Coronary artery (tissue), 2 donors: ENCODE measurements at places on chromosomes 16 and 17.
A peak's percentile ranks its signal among the peaks of the same experiment; 100 is the strongest.

- peak; percentile 79 for DNase-seq
Measured at GRCh38 chr16:3364774-3365427, 9.2 kb downstream of the OR2C1 start.

- DNase-seq, result no peak
Measured at GRCh38 chr17:27549251-27549893, 81.6 kb upstream of the LGALS9 start.

- peak; percentile 74 for DNase-seq
Measured at GRCh38 chr17:45341533-45342158, 24.8 kb upstream of the MAP3K14 start.

- DNase-seq, result no peak
Measured at GRCh38 chr16:54996186-54996585, 65.5 kb downstream of the IRX5 start.

GRCh38 chr17:35807371-35808144 lies 1.7 kb upstream of the TAF15 start:
- DNase-seq, result no peak

GRCh38 chr17:64355536-64356303 lies 34.9 kb downstream of the PECAM1 start:
- DNase-seq, result no peak

GRCh38 chr16:85103114-85104079 lies 8.9 kb downstream of the CIBAR2 start:
- no peak for DNase-seq

DNA sequence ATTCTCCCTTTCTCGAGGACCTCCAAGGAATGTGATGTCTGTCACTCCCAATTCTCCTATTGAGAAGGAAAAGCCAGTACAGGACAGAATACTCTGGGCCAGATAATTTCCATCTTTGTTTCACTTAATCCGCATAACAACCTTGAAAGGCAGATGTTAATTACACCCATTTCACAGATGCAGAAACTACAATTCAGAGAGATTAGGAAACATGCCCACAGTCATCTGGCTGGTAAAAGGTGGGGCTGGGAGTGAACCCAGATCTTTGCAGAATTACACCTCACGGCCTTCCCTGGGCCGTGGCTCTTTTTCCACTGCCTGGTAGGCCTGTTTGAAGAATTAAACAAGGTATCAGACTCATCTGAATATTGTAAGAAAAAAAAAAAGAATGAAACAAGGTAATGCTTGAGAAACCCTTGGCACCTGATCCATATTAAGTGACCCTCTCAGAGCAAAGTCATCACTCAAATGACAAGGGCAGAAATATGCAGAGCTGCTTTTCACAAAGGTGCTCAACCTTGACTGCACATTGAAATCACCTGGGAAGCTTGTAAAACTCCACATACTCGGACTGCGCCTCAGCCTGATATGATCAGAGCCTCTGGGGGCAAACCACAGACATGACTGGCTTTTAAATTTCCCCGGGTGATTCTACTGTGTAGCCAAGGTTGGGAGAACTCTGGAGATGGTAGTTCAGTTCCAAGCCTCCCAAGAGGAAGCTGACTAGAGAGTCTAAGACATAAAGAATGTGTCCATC lies 16.6 kb upstream of the G6PC1 start:
- no peak for DNase-seq

DNA sequence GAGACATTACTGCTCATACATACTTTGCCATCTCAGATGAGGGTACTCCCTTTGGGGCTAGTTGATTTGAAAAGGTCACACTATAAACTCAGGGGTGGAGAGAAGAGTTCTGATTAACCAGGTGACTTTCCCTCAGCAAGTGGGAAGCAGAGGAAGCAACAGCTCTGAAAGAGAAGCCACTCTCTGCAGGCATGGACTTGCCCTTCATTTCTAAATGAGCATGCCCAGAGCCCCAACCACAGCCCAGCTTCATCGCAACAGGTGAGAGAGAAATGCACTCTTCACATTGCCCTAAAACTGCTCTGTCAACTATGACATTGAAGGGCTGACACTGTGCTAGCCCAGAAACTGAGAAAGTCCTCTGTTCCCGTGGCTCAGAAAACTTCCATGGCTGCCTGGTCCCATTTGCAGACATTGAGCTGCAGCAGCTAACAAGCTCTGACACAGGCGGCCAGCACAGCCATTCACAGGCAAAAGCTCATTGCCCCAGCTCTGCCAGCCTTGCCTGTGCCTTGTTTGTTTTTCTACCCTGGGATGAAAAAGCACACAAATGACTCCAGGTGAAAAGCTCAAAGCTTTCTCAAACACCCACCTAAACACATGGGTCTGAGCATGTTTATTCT lies 419.8 kb upstream of the DYNLRB2 start:
- no peak for DNase-seq

DNA sequence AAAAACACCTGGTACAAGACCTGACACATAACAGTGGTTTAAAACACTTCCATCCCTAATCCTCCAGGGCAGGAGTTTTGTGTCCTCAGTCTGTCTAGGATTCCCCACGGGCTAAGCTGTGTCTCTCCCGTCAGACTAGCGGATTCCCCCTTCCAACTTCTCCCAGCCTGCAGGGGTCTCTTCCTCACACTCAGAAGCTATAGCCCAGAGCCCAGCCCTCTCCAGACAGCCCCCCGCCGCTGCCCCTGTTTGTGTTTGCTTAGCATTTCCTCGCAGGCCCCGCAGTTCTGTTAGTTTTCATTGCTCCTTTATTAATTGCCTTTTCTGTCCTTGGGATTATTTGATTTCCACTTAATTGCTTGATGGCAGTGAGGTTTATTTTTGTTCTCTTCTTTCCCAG lies 91.2 kb downstream of the TMEM132E start:
- DNase-seq, result no peak

- DNase-seq, result no peak
Measured at GRCh38 chr17:4530799-4531730, 24.1 kb downstream of the MYBBP1A start.

DNA sequence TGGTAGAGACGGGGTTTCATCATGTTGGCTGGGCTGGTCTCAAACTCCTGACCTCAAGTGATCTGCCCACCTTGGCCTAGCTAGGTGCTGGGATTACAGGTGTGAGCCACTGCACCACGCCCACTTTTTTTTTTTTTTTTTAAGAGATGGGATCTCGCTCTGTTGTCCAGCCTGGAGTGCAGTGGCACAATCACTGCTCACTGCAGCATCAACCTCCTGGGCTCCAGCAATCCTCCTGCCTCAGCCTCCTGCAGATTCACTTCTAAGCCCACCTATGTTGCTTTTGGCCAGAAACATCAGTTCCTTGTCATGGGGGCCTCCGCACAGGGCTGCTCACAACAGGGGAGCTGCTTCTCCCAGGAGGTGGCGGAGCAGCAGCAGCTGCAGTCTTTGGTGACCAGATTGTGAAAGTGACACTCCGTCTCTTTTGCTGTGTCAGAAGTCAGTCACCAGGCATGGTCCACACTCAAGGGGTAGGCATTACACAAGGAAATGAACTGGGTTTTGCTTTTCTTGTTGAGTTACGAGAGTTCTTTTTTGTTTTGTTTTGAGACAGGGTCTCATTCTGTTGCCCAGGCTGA lies 4.5 kb upstream of the NME4 start:
- DNase-seq, result no peak

- DNase-seq, result no peak
Measured at GRCh38 chr16:10949424-10949970, 5.1 kb downstream of the CLEC16A start.

- DNase-seq, result no peak
Measured at GRCh38 chr17:72597354-72598087, 476.7 kb downstream of the SOX9 start.

GRCh38 chr17:57943645-57944044 lies 11.6 kb downstream of the CUEDC1 start:
- DNase-seq, result no peak

DNA sequence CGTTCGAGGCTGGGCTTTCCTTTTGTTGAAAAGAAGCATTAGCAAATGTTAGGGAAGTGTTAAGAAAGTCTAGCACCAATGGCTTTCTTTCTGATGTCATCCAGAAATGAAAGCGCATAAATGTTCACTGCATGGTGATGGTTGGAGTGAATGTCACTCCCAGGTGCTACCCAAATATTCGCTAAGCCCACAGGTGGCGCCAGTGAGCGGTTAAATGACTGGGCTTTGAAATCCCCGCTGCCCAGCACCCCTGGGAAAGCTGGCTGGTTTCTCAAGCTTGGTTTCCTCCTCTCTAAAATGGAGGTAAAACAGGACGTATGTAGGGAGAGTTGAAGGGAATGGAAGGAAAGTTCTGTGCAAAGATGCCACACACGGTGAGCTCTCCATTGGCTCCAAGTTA lies 104.4 kb downstream of the IRX5 start:
- peak; percentile 60 for DNase-seq

GRCh38 chr17:79484600-79485418 lies 126.0 kb downstream of the RBFOX3 start:
- no peak for DNase-seq

GRCh38 chr17:17055286-17056155 lies 13.3 kb downstream of the MPRIP start:
- peak; percentile 76 for DNase-seq

GRCh38 chr17:68196394-68197090 lies 51.3 kb upstream of the AMZ2 start:
- DNase-seq, result no peak

GRCh38 chr17:29870836-29871465 lies 59.1 kb downstream of the SSH2 start:
- DNase-seq, result no peak

- no peak for DNase-seq
Measured at GRCh38 chr16:10156099-10156498, 26.1 kb downstream of the GRIN2A start.

- DNase-seq, result no peak
Measured at GRCh38 chr16:75379911-75380847, 53.1 kb downstream of the CFDP1 start.

DNA sequence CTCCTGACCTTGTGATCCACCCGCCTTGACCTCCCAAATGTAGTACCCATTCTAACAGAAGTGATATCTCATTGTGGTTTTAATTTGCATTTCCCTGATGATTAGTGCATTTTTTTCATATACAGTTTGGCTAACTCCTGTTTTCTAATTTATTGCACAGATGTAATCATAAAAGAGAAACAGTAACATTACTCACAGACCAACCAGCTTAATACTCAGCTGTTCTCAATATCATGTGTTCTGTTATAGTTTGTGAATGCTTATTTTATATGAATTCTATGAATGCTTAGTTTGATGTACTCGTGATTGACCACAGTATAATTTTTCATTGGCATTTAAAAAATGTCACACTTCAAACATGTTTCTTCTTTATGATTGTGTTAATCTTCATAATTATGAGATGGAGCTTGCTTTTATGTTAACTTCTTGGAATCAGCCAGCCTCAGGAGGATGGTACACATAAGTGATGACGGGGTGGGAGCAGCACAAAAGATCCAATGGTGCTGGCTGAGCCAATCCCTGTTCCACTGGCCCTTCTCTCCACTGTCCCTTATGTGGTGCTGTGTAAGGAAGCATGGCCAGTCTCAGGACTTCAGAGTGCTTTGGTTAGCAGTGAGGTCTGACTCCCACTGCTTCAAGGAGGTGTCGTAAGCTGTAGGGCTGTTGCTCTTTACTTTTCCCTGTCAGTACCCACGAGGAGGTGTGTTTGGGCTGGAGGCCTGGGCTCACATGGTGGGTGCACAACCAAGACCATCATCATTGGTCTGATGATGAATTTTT lies 191.0 kb downstream of the SPECC1 start:
- DNase-seq, result no peak

GRCh38 chr17:34228781-34229180 lies 26.3 kb upstream of the CCL2 start:
- no peak for DNase-seq

GRCh38 chr17:37322826-37323561 lies 52.8 kb upstream of the C17orf78 start:
- no peak for DNase-seq

DNA sequence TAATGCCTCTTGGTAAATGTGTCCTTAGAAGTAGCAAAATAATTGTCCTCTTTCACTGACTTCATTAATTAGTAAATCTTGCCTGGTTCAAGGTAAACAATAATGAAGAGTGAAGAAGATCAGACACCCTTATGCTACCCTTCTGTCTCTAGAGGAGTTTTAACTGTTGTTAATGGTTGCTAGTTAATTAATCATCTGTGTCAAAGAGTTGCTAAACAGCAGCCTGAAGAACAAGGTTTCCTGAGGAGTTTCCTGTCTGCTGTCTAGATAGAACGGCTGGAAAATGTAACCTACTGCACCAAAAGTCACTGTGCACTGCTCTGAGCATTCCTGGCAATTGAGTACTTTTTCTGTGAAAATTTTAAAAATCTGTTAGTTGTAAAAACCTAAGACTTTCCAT lies 131.3 kb downstream of the NLK start:
- DNase-seq, result no peak

GRCh38 chr17:57370037-57370581 lies 113.8 kb downstream of the MSI2 start:
- DNase-seq, result no peak

GRCh38 chr16:51949282-51949681 lies 597.7 kb downstream of the TOX3 start:
- no peak for DNase-seq

DNA sequence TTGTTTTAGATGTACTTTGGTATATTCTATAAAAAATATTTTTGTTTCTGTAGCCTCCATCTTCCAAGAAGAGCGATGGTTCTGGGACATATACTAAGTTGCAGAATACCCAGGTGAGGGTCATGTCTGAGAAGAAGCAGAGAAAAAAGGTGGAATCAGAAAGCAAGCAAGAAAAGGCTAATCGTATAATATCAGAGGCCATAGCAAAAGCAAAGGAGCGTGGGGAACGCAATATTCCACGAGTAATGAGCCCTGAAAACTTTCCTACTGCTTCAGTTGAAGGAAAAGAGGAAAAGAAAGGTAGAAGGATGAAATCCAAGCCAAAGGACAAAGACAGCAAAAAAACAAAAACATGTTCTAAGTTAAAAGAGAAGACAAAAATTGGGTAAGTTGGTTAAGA lies 154.6 kb downstream of the CHD9 start:
- no peak for DNase-seq

DNA sequence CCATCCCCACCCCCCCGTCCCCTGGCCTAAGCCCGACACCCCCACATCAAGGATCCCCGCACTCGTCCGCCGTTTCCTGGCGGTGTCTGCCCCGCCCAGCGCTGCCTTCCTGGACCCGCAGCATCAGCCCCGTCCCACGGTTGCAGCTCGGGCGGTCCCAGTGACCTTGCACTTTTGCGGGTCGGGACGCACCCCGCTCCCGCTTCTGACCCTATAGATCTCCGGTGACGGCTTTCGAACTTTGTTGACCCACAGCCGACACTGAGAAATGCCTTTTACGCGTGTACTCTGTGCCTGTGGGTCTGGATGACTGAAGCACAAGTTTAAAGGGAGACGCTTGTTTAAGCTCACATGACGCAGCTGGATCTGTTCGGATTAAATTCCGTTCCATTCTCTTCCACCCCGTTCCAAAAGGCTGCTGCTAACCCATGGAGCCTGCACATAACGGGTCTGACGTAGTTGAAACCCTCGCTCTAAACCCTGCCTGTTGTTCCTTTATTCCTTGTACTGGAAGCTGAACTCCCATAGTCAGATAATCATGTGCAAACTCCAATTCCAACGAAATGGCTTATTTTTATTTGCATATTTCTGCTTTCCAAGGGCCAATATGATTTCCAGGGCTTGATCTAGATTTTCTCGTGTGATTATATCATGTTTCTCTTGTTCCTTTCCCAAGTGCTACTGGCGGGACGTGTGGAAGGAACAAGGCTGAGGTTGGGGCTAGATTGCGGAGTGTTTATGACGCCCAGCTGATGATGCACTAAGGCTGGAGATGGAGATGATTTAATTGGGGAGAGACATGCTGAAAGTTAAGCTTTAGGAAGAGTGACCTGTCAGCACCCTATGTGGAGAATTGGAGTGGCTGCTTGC lies 834 bp downstream of the FLYWCH1 start:
- DNase-seq, result no peak

- no peak for DNase-seq
Measured at GRCh38 chr17:32174889-32175288, 32.6 kb downstream of the RHOT1 start.
